ENCODE measurements at places on chromosomes 4 and X.

GRCh38 chr4:80986011-80986410 is 44.5 kb upstream of the BMP3 start:
- no peak for DNase-seq

DNA sequence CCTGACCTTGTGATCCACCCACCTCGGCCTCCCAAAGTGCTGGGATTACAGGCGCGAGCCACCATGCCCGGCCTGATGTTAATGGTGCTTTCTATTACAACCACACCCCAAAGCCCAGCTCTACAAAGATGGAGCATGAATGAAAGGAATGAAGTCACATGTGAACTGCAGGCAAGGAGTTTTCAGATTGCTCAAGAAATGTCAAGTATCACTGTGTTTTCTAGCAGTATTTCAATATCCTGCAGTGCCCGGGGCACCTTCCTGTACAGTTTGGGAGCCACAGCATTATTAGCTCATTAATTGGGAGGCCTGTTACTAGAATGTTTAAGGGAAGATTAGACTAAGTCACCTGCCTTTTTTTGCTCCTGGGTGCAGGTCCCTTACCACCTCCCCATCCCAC is 40.1 kb downstream of the PRIMPOL start:
- no peak for DNase-seq

GRCh38 chrX:136879001-136879687 is 1.4 kb downstream of the RBMX start:
- DNase-seq = peak; percentile 11

DNA sequence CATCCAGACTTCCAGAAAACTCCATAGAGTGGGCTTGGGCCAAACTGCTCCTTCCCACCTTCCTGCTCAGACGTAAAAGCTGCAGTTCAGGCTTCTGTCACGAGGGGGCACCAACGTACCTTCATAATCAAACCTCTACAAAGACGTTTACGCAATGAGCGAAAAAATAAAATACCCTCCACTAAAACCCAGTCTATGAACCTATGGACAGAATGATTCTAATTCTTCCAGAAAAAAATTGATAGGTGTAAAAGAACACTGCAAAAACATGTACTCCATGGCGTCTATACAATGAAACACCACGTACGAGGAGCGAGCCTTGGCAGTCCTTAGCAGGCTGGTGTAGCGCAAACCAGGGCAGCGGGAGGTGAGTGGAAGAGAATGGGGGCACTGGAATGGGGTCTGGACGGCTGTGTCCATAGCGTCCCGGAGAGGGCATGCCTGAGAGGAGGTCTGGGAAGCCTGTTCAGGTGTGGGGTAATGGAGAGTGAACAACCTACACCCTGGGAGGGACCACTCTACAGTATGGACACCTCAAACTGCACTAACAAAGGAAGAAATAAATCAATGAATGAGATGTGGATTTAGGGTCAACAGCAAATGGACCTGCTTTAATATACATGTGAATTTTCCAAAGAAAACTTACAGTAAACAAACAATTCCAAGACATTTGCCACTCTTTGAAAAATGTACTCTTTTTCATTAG is 14.4 kb upstream of the RAB40A start:
- peak; percentile 76 for DNase-seq

DNA sequence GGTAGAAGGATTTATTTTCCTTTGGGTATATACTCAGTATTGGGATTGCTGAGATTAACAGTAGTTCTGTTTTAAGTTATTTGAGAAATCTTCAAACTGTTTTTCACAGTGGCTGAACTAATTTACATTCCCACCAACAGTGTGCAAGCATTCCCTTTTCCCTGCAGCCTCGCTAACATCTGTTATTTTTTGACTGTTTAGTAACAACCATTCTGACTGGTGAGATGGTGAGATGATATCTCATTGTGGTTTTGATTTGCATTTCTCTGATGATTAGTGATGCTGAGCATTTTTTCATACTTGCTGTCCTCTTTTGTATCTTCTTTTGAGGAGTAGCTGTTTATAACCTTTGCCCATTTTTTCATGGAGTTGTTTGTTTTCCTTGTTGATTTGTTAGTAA is 457.8 kb downstream of the TRAM1L1 start:
- DNase-seq = no peak

- DNase-seq = peak; percentile 53
Observed at GRCh38 chr4:39846120-39846519, 131.6 kb downstream of the PDS5A start.

DNA sequence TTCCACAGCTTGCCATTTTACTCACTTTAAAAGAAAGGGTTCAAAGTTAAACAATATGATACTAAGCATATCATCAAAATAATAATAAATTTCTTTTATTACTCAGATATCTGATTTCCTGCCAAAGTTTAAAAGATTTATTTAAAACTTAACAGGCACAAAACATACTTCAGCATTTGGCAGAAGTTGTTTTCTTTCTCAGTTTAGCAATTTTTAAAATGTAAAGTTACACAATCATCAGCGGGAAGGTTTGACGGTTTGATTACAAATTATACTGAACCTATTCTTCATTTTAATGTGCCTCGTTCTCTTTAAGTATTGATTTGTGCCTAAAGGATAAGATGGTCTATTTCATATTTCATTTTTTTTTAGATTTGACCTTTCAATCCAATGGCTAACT is 227.2 kb downstream of the APBB2 start:
- DNase-seq = no peak

- no peak for DNase-seq
Observed at GRCh38 chrX:100353326-100353725, 56.7 kb downstream of the PCDH19 start.

DNA sequence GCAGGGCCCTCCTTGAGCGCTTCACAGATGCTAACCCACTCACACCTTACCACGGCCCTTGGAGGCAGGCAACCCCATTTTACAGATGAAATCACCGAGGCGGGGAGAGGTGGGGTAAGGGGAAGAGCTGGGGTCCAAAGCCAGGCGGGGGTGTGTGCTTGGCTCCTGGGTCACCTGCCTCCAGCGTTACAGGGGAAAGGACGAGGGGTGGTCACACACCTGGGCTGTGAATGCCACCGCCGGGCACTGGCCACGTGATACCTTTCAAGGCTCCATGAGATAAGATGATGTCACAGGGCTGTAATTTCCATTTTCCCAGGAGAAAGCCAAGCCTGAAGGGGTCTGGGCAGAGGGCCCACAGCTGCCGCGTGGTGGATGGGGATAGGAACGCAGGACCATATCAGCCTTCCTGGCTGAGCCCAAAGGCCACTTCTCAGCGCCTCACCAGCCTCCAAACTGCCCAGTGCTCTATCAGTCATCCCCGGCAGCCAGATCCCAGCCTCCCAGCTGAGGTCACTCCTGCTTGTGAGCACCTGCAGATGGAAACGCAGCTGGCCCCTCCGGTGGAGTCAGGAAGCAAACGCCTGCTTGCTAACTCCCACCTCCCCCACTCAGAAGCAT is 62.4 kb upstream of the CRMP1 start:
- no peak for DNase-seq

DNA sequence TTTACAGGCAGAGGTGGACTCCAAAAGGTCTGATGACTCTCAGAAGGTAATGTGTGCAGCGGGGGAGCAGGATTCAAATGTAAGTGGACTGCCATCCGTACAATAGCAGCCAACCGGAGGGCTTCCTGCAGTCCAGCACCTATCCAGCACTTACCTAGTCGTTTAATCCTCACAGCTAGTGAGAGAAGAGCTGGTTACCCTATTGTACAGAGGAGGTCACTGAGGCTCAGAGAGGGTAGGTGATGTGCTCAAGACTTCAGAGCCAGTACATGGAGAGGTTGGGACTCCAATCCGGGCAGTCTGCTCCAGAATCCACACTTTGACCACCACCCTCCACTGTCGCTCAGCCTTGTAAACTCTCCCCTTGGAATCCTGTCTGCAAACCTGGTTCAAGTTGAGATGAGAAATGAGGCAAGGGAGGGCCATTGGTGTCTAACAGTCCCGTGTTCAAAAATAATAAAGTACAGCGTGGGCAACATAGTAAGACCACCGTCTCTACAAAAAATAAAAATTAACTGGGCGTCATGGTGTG is 22.5 kb upstream of the JAKMIP1 start:
- peak; percentile 13 for DNase-seq

GRCh38 chr4:181971411-181971810 is 271.8 kb upstream of the TENM3 start:
- no peak for DNase-seq

DNA sequence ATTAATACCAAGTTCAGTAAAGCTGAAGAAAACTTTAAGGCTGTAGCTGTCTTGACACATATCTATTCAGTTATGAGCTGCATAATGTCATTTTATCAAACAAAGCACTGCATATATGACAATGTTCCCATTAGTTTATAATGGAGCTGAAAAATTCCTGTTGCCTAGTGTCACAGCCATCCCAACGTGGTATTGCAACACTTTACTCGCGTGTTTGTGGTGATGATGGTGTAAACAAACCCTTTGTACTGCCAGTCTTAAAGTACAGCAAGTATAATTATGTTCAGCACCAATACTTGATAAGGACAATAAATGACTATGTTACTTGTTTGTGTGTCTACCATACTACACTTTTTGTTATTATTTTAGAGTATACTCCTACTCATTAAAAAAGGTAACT is 1415.6 kb upstream of the PCDH7 start:
- DNase-seq = peak; percentile 50

GRCh38 chrX:68695206-68695845 is 47.9 kb downstream of the STARD8 start:
- no peak for DNase-seq

GRCh38 chrX:129618997-129619396 is 35.8 kb downstream of the APLN start:
- DNase-seq = no peak

DNA sequence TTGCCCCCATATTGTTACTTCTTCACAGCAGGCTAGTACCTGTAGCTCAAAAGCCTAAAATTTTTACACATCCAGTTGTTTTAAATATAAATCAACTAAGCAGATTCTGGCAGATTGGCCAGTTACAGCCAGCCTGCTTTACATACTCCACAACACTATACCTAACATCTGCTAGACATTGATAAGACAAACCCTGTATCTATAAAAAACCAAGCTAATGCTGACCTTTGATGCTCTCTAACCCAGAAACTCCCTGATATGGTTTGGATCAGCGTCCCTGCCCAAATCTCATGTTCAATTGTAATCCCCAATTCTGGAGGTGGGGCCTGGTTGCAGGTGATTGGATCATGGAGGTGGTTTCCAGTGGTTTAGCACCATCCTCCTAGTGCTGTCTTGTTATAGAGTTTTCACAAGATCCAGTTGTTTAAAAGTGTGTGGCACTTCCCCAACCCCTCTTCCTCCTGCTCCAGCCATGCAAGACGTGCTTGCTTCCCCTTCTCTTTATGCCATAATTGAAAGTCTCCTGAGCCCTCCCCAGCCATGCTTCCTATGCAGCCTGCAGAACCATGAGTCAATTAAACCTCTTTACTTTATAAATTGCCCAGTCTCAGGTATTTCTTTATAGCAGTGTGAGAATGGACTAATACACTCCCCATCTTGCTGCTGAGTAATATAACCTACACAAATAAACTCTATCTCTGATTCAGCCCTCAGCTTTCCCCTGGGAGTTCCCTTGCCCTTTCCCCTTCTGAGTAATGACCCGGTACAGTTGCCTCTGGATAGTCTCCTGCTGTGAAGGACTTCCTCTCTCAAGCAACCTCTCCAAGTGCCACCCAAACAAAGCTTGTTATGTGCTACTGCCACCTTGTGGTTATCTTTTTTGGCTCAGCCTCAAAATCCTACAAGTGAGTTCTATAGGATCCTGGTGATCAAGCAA is 39.6 kb downstream of the ZCCHC13 start:
- peak; percentile 98 for DNase-seq

- DNase-seq = no peak
Observed at GRCh38 chr4:183632689-183633088, 26.3 kb downstream of the RWDD4 start.

DNA sequence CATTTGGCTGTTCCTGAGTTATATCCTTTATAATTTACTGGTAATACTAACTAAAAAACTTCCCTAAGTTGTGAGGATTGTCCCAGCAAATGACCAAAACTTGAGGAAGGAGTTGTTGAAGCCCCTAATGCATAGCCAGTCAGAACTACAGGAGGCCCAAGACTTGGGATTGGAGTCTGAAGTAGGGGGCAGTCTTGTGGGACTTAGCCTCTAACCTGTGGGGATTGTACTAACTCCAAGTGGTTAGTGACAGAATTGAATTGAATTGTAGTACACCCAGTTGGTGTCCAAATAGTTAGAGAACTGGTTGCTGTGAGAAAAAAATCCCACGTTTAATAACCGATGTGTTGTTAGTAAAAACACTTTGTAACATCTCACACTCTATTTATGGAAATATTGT is 1506.3 kb downstream of the ADGRL3 start:
- no peak for DNase-seq

DNA sequence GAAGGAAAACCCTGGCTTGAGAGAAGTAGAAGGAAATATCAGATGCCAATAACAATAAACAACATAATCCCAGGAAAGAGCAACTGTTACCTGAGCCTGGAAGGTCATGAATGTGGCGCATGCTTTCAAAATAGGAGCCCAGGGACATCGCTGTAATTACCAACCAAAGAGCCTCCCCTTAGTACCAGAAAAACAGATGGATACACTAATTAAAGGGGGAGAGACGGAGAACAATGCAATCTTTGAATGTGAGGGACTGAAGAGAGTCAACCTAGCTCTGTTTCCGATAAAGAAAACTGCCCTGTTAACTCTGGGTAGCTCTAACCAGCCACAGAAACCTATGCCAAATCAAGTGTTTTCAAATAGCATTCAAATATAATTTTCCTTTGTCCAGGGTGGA is 161.4 kb downstream of the ENOX2 start:
- DNase-seq = no peak

- DNase-seq = no peak
Observed at GRCh38 chrX:8955511-8955910, 78.4 kb downstream of the FAM9B start.
